Urinary bladder (tissue), 4 donors: ENCODE measurements at places on chromosomes 12 and 14. TPM values are rescaled to one million over a fixed set of nuclear protein-coding genes. Genes with fewer than 3 reads are reported as not detected.

Gene RAPGEF3
- 17.2 TPM for total RNA-seq

Gene BDKRB2
- 10.5 TPM for total RNA-seq

DNA sequence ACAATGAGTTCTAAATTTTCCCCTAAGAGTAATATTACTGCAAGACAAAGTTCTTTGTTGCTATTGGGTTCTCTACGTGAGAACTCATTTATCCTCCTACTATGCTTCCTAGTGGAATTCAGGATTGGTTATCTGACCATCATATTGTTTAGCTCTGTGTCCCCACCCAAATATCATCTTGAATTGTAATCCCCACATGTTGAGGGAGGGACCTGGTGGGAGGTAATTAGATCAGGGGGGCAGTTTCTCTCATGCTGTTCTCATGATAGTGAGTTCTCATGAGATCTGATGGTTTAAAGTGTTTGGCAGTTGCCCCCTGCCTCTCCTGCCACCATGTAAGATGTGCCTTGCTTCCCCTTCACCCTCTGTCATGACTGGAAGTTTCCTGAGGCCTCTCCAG lies 36.6 kb downstream of the GLIPR1L2 start:
- no peak for DNase-seq

DNA sequence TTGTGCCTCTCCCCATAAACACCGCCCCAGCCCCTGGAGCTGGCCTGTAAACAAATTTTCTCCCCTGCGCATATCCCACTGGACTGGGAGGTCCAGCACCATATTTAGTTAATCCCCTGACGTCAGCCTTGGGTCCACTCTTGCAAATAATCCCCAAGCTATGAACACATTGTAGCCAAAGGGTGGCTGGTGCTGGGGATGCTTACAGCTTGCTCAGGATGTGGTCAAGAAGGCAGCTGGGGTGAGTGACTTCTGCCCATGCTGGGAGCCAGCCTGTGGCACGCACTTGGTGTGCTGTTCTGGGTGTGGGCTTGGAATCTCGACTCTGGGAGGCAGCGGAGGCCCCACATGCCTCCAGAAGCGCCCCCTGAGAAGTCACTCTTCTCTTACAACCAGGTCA lies 32.1 kb downstream of the CMKLR1 start:
- no peak for DNase-seq

DNA sequence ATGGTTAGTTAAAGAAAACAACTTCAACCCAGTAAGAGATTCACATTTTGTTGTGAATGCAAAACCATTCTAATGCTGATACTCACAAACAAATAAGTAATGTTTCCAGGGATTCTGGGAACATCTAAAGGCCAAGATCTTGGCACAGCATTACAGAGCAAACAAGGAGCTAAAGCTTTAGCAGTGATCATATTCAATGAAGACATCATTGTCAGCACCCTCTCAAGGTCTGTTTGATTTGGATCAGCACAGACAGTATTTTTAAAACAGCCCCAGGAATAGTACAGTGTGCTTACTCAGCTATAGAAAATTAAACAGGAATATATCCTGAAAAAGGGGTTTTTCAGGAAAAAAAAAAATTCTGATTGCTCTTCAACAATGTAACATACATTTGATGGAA lies 71.4 kb downstream of the TMEM260 start:
- no peak for DNase-seq

- no peak for DNase-seq
Measured at GRCh38 chr12:11718768-11719253, 69.3 kb downstream of the ETV6 start.

- DNase-seq, result no peak
Measured at GRCh38 chr14:97930166-97930565, 1133.0 kb downstream of the VRK1 start.

DNA sequence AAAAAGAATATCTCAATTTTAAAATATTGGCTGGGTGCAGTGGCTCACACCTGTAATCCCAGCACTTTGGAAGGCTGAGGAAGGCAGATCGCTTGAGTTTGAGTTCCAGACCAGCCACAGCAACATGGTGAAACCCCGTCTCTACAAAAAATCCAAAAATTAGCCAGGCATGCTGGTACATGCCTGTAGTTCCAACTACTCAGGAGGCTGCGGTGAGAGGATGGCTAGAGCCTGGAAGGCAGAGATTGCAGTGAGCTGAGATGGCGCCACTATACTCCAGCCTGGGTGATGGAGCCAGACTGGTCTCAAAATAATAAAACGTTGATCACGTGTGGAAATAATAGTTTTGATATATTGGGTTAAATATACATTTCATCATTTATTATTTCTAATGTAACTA lies 5.7 kb downstream of the MTRFR start:
- DNase-seq, result no peak

GRCh38 chr12:41339784-41340183 lies 151.7 kb downstream of the PDZRN4 start:
- DNase-seq, result no peak

DNA sequence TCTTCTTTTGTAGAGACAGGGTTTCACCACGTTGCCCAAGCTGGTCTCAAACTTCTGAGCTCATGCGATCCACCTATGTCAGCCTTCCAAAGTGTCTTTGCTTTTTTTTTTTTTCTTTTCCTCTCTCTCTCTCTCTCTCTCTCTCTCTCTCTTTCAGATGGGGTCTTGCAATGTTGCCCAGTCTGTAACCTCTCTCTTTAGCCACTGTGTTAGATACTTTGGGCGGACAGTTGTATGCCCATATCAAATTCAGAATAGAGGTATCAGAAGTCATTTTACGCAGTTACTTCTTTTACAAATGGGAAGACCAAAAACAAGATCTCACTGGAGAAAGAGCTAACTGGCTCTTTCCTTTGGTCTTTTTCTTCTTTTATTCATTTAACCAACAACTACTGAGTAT lies 6.7 kb downstream of the HEBP1 start:
- no peak for DNase-seq

- no peak for DNase-seq
Measured at GRCh38 chr12:57810450-57810849, 8.1 kb downstream of the AVIL start.

GRCh38 chr14:22973217-22974032 lies 8.9 kb downstream of the AJUBA start:
- no peak for DNase-seq

- no peak for DNase-seq
Measured at GRCh38 chr12:13223179-13223804, 26.8 kb downstream of the EMP1 start.

- DNase-seq, result no peak
Measured at GRCh38 chr14:69315301-69315700, 55.3 kb downstream of the GALNT16 start.
